Pulmonary artery endothelial cell (primary cell): ENCODE measurements at places on chromosomes 7 and 10. TPM values are rescaled to one million over a fixed set of nuclear protein-coding genes. Genes with fewer than 3 reads are reported as not detected.

PLEKHS1 gene
- total RNA-seq: not detected in 2 replicates

- DNase-seq: no peak
These were observed 14.5 kb downstream of the KLHL7 start for GRCh38 chr7:23120106-23120505.

GRCh38 chr10:125156196-125156595 is 4.2 kb downstream of the CTBP2 start:
- DNase-seq: no peak

GRCh38 chr10:49140304-49141177 is 6.7 kb upstream of the FAM170B start:
- DNase-seq: no peak

- no peak for DNase-seq
These were observed 28.5 kb downstream of the CNNM1 start for GRCh38 chr10:99357691-99358090.

GSTO1 gene
- 144 and 229 TPM in 2 replicates for total RNA-seq

C7orf57 gene
- total RNA-seq: under 0.01 and 0.11 TPM in 2 replicates

GRCh38 chr7:143299840-143300239 is 11.7 kb downstream of the CASP2 start:
- DNase-seq: no peak

GRCh38 chr7:128878226-128879105 is 15.8 kb downstream of the ATP6V1F start:
- DNase-seq: no peak

DNA sequence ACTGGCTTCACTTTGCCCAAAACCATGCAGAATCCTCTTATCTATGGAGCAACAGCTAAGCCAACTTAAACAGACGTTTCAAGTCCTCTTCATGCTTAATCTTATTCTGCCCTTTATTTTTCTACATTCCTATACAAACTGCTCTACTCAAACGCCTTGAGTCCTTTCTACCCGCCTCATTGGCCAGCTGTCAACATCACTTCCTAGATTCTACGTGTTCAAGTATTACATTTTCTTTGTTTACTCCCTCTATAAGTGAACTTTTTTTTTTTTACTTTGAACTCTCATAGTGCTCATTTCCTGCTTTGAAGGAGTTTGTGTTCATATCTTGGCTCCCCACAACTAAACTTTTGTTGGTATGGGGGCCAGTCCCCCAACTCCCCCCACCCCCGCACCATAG is 28.9 kb upstream of the SLC26A5 start:
- no peak for DNase-seq

KLHDC10 gene
- total RNA-seq: 29.3 and 39.9 TPM in 2 replicates

CLDN4 gene
- 0.07 TPM in 2 replicates for total RNA-seq

TCAF2 gene
- 7.1 and 16.3 TPM in 2 replicates for total RNA-seq

TRIL gene
- 0.33 and 0.63 TPM in 2 replicates for total RNA-seq

- no peak for DNase-seq
These were observed 256.4 kb upstream of the SLC26A5 start for GRCh38 chr7:103702454-103702853.

DNA sequence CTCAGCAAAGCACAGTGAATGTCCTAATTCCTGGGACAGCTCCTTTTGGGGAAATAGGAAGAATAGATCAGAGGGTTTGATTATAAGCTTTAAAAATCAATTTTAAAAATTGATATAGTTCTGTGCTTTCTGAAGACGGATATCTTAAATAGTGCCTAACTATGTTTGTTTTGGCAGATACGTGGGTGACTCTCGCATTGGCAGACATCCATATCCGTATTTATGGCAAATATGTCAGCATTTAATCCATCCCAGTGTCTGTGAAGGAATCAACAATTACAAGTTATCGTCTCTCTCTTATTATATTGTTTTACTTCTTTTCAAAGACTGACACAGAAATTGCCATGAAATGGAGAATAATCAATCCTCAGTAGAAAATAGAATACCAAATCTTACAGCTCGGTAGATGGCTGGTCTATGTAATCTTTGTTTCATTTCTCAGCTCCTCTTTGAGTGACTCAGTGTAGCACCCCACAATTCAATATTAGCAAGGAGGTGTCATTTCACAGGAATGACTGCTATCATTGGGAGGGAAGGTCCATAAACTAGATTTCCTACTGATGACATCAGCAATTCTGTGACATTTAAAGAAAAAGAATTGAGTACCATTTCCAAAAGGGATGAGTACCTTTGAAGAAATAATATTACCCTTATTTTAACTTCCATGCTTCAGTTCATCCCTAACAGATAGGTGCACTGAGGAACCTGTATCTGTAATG is 186.4 kb upstream of the NFE2L3 start:
- DNase-seq: no peak

DNA sequence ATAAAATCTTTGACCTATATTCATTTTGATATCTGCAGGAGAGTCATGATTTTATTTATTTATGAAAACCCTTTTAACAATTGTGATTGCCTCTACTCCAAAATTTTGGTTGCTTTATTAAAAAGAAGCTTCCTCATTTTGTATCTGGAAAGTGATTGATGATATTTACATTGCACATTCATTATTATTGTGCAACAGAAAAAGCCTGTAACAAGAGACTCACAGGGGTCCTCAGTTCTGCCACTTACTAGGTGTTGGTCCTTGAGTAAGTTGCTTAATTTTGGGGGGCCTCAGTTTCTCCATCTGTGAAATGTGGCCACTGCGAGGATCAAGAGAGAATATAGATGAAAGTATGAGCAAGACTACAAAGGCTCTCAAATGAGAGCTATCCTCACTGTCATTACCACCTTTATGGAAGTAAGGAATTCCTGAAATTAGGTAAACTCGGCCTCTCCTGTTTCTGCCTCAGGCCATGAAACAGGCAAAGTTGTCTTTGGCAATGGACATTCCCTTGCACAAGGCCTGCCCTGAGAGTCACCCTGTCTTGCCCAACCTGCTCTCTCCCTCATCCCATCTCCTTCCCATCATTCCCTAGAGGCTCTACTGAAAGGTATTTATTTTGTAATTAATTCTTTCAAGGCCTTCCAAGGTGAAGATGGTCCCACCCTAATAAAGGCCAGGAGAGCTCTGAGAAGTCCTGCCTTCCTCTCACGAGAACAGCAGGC is 66.1 kb upstream of the ABLIM1 start:
- no peak for DNase-seq

- no peak for DNase-seq
These were observed 369.7 kb upstream of the NPVF start for GRCh38 chr7:25597946-25598345.

TBC1D12 gene
- 12.7 and 13.4 TPM in 2 replicates for total RNA-seq

DNA sequence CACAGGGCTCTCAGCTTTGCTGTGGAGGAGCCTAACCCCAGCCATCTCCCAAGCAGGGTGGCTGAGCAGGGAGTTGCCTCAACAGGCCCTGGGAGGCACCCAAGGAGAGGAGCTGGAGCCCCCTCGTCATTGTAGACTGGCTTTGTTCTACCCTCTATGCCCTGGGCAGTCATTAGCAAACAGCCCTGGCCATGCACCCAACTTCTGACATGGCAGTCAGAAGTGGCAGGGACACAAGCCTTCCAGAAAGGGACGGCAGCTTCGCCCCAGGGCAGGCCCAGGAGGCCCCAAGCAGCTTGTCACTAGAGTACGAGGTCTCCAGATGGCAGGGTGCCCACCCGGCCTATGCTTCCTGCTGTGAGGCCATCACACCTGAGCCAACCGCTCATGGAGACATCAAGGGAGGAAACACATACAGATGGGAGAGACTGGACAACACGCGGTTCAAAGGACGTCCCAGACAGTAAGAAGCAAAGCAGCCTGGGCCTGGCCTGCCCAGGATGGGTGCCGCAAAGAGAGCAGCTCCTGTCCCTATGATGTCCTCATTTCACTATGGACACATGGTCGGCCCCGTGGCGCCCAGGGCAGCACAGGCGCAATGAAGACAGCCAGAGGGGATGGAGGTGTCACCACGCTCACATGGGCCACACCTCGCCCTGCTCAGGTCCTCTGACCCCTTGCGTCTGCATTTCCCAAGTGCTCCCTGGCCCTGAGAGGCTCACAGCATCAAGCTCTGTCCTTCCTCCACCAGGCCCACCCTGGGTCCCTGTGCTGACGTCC is 190.9 kb upstream of the CXCL12 start:
- DNase-seq: no peak

DNA sequence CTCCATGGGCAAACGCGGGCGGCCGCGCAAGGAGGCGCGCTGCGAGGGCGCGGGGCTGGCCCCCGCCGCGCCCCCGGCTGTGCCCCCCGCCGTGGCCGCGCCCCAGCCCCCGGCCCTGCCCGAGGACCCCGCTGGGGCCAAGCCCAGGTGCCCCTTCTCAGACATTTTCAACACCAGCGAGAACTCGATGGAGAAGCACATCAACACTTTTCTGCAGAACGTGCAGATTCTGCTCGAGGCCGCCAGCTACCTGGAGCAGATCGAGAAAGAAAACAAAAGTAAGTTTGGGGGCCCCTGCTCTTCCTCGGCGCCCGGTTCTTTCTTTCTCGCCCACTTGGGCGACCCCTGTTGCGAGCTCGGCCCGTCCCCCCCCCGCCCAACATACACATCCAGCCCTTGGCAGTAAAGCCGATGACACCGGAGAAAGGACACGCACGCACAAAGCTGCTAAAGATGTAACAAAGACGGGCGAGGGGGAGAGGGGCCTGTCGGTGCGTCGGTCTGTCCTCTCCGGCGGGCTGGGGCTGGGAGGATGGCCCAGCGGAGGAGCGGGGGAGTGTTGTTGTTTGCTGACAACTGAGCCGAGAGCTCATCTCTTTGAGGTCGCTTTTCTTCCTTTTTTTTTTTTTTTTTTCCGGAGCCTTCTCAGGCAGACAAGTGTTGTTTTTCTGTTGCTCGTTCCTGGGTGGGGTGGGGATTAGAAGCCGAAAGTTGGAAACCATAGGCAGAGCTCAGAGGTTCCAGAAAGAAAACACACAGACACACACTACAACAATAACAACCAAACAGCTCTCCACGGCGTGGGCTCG is 604 bp downstream of the MXI1 start:
- no peak for DNase-seq

GRCh38 chr10:107618504-107618994 is 454.0 kb upstream of the SORCS1 start:
- DNase-seq: no peak

DNA sequence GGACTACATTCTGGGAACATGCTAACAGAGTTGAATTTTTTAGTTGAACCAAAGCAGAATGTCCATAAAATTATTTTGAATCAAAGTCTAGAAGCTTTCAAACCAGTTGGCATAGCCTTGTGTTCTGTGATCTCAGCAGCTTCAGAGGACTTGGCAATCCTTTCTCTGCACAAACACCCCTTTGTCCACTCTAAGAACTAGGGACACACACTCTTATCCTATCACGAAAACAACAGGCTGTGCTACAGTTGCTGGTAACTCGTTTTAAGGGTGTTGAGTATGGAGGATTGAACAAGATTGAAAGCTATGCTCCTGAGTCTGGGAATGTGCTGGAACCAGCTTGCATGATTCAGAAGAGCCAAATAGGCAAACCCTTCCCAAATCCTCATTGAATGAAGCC is 76.4 kb upstream of the PRSS58 start:
- no peak for DNase-seq

GRCh38 chr7:44184873-44185446 is 4.3 kb downstream of the GCK start:
- no peak for DNase-seq

MRPL32 gene
- 79.3 and 89.5 TPM in 2 replicates for total RNA-seq

DNA sequence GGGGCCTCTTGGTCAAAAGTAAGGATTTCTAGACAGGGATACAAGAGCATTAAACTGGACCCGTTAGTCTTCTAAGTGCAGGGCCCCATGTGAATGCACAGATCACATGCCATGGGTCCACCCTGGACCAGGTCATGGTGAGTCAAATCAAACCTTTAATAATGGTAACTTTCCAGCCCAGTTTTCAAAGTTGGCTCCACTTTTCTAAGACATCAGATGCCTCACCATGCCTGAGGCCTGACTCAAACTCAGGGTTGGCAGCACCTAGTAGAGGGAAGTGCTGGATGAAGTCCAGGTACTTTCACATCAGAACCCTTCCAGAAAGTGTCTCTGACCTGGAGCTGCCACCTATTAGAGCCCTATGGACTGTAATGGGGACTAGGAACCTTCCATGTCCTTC is 9.7 kb upstream of the SMIM30 start:
- no peak for DNase-seq

DNA sequence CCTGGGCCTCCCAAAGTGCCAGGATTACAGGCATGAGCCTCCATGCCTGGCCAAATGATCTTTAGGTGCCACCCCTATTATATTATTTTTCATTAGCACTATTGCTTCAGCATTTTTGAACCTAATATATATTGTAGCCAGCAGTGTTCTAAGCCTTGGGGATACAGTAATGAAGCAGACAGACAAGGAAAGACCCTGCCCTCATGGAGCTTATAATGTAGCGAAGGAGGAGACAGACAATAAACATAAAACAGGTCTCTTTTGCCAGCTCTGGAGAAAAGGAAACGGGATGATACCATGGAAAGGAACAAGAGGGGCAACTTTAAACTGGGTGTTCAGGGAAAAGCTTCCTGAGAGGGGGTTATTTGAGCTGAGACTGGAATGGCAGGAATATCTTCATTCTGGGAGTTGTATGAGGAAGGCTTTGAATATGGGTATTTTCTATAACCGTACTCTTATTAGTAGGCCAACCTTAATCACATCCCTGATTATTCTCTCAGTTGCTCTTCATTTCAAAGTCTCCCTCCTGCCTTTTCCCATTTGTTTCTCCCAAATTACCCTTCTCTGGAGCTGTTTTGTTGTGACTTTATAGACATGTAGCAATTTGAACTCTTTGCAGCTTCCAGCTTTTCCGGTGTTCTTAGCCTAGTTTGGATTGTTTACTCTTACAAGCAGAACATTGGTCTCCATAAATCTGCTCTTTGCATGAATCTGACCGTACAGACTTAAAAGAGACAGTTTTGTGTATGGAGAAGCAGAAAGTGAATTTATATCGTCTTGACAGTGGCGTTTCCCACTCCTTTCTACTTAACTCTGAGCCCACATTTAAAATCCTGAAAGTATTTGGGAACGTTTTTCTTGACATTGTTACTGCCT is 19.0 kb downstream of the PRKAR2B start:
- DNase-seq: no peak

RBP3 gene
- not detected in 2 replicates for total RNA-seq

- DNase-seq: no peak
These were observed at the start of gene SLIT1 for GRCh38 chr10:97185326-97186058. SLIT1 (minus strand) TSS chr10:97185959; CDS start chr10:97185674, 285 bp downstream.

PDE1C gene
- total RNA-seq: 0.11 and 0.13 TPM in 2 replicates

- DNase-seq: peak; percentile 69
These were observed 73.3 kb upstream of the COL13A1 start for GRCh38 chr10:69728335-69728870.

- DNase-seq: no peak
These were observed 6.4 kb downstream of the KIAA1549 start for GRCh38 chr7:138974675-138975292.
